ENCODE measurements at places on chromosomes 5 and 9. TPM values are rescaled to one million over a fixed set of nuclear protein-coding genes. Genes with fewer than 3 reads are reported as not detected.

DNA sequence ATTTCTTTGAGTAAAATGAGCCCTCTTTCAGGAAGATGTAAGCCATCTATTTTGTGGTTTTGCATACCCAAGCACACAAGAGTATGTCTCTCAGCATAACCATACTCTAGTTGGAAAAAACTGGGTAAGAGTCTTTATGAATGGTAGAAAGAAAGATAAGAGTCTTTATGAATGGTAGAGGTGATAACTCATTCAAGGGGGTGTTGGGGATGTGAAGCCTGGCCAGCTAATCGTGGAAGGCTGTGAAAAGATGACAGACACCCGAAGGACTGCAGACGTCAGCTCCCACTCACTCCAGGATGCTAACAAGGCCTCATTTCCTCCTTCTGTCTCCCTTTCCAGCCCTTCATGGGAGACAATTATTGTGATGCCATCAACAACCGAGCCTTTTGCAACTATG, 228.5 kb downstream of the PAPPA start:
- DNase-seq, result no peak
- H3K27ac ChIP-seq, result no peak overlapping the region
- H3K27me3 ChIP-seq, result peaks cover 1% of the 10 kb centered on the region
- no peak overlapping the region for H3K4me3 ChIP-seq

Gene TMEM174
- total RNA-seq, result not detected

- peaks cover 7% of the 10 kb centered on the region for H3K36me3 ChIP-seq
- no peaks in the 10 kb centered on the region for H3K27me3 ChIP-seq
- peaks cover 47% of the 10 kb centered on the region for H3K4me1 ChIP-seq
Measured at GRCh38 chr5:95620870-95621838, 1.3 kb downstream of the GPR150 start.

GRCh38 chr5:10741661-10742060, 19.4 kb downstream of the DAP start:
- no peak overlapping the region for H3K4me3 ChIP-seq
- H3K27ac ChIP-seq, result no peak overlapping the region
- DNase-seq, result no peak

Gene SLC31A1
- 9.5 TPM for total RNA-seq
